ENCODE measurements at places on chromosomes 5 and 9.

GRCh38 chr5:81898403-81898802, 73.4 kb upstream of the ATG10 start:
- no peak for DNase-seq

DNA sequence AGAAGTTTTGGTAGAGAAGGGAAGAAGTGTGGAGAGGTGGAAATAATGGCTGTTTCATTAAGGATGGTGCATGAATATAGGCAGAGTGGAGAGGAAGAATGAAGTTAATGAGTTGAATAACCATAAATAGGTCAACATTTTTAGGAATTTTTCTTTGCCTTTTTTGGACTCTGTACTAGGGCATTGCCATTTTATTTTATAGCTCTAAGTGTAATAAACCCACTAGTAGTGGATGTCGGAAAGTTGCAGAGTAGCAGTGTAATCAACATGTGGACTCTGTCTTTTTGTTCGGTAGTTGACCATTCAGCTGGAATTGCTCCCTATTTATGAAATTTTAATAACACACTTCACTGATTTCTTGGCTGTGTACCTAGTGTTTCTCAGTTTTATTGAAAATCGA, 199.1 kb downstream of the WDR70 start:
- DNase-seq, result no peak

GRCh38 chr5:150014456-150014855, 13.9 kb downstream of the HMGXB3 start:
- DNase-seq, result no peak

- DNase-seq, result no peak
These were observed 684 bp downstream of the TOR1B start for GRCh38 chr9:129803676-129804060.

DNA sequence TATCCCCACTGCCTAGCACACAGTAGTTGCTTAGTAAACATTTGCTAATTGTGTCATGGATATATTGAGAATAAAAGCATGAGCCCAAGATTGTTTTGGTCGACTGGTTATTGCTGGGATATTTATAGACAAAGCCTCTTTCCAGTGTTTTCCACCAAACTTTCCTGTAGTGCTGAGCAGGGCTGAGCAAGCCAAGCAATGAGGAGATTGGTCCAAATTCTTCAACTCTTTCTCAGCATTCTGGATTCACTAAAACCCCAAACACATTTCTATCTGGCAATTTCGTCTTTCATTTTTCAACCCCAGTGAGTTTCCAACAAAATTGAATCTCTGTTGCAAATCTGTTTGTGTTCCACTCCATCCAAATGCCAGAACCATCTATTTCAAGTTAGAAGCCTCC, 31.9 kb upstream of the TARS1 start:
- no peak for DNase-seq

DNA sequence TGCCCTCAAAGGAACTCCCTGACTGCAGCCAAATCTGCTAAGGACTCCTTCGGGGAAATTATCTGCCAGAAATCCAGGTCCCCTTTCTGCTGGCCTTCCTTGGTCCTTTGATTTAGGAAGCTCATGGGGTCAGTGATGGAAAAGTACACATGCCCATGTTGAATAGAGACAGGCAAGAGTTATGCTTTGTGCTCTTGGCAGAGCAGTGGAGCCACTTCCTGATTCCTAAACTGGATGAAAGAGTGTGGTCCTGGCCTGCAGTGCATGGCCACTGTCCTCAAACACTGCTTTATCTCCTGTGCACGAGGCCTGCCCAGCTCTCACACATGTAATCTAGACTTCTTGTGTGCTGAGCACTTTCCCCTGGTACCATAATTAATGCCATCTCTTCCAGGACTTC, 2.0 kb upstream of the EBF1 start:
- DNase-seq, result no peak

DNA sequence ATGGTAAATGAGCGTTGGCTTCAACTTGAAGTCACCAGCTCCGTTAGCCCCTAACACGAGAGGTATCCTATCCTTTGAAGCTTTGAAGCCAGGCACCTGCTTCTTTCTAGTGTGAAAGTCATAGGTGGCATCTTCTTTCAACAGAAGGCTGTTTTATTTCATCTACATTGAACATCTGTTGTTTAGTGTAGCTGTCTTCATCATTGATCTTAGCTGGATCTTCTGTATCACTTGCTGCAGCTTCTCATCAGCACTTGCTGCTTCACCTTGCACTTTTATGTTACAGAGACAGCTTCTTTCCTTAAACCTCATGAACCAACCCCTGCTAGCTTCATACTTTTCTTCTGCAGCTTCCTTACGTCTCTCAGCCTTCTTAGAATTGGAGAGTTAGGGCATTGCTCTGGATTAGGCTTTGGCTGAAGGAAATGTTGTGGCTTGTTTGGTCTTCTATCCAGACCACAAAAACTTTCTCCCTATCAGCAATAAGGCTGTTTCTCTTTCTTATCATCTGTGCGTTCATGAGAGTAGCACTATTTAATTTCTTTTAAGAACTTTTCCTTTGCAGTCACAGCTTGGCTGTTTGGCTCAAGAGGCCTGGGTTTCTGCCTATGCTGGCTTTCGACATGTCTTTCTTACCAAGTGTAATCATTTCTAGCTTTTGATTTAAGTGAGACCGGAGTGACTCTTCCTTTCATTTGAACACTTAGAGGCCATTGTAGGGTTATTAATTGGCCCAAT, 47.2 kb downstream of the PCSK5 start:
- DNase-seq, result no peak

DNA sequence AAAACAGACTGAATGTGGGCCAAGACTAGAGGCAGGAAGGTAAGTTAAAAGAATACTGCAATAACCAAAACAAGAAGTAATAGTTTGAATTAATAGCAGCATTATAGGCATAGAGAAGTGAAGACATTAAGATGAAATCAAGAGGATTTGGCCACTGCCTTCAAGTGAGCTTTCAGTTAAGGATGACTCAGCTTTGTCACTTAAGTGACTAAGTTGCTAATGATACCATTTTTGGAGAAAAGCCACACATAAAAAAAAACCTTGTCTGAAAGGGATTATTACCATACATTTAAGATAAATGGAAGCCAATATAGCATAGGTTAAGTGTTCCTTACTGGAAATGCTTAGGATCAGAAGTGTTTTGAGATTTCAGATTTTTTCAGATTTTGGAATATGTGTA, 57.0 kb downstream of the ECPAS start:
- no peak for DNase-seq

- no peak for DNase-seq
These were observed 10.1 kb upstream of the ADRB2 start for GRCh38 chr5:148816357-148816756.

- DNase-seq, result no peak
These were observed 132.8 kb downstream of the RASEF start for GRCh38 chr9:82930116-82930515.

DNA sequence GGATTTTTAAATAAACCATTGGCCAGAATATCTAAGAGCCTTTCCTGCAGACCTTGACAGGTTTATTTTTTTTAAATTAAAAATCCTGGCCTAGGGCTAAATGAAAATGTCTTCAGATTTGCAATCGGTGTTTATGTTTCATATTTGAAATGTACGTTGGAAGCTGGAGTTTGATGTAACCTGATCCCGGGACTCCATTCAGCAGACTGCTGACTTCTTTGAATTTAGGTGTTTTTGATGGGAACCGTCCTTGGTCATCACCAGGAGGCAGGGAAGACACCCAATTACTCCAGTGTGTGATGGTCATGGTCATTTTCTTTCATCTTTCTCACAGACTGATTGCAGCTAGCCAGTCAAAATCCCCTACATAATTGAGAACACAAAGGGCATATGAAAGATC, 60.1 kb upstream of the BRINP1 start:
- DNase-seq, result no peak

DNA sequence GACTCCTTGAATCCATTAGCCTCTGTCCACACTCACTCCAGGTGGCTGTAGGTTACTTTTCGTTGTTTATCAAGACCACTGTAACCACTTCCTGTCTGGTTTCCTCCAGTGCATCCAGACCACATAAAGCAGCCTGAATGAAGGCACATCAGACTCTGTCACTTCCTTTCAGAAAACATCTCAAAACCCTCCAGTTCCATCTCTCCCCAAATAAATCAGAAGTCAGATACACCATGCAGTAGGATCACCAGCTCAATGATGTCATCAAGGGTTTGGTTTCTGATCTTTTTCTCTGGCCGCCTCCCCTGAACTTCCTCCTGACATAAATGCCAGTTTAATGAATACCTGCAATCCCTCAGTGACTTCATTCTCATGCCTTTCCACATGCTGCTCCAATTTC, 161.2 kb downstream of the ZNF462 start:
- no peak for DNase-seq

DNA sequence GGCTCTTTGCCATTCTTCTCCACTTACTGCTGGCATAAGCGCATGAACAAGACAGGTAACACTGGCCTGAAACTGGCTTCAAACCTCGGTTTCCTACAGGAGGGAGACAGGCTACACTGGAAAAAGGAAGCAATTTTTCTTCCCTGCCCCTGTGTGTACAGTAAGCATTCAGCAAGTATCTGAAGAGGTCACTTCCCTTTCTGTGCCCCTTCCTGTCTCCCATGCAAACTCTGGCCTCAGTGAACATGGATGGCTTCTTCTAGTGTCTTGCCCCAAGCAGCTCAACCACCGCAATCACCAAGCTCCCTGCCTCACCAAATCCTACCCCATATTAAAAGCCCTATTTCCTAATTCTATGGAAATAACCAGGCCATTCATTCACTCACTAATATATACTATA, 42.4 kb downstream of the SERINC5 start:
- no peak for DNase-seq

DNA sequence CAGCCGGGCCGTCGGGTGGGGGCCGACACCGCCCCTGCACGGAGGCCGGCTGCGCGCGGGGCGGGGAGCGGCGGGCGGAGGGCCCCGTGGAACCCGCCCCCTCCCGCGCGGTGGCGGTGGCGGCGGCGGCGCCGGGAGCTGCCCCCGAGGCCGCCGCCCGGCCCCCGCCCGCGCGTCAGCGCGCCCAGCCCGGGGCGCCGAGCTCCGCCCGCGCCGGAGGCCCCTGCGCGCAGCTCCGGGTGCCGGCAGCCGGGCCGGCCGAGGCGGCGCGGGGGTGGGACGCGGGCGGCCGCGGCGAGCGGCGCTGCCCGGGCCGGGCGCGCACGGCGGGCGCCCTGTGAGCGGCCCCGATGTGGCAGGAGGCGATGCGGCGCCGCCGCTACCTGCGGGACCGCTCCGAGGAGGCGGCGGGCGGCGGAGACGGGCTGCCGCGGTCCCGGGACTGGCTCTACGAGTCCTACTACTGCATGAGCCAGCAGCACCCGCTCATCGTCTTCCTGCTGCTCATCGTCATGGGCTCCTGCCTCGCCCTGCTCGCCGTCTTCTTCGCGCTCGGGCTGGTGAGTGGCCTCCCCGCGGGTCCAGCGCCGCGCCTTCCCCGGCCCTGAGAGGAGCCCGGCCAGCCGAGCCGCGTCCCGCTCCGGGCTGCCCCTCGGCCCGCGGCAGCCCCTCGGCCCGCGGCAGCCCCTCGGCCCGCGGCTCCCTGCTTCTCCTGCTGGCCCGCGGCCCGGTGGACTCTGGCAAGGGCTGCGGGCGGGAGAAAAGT, at the start of gene ADCY2:
ADCY2 (plus strand) TSS at position 192 of the 766 bp plus-strand sequence; CDS start at position 351, 159 bp downstream.
- DNase-seq, result no peak

GRCh38 chr5:73987915-73988314, 361.9 kb downstream of the ARHGEF28 start:
- DNase-seq, result no peak

- no peak for DNase-seq
These were observed 69.6 kb upstream of the SLC30A5 start for GRCh38 chr5:69024241-69024651.

GRCh38 chr9:2174306-2174705, 159.2 kb downstream of the SMARCA2 start:
- DNase-seq, result no peak

DNA sequence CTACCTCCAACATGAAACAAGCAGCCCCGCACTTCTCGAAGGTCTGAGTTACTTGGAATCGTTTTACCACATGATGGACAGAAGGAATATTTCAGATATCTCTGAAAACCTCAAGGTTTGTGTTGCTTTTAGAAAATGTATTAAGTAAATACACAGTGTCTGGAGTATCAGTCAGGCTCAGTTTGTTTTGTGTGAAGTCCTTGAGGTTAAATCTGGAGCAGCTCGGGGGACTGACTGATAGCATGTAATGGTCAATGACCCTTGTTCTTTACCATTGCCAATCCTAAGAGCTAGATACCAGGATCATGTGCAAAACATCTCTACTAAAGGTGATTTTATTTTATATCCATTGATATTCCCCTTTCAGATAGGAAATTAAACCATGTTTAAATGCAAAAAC, 26.9 kb upstream of the LNPEP start:
- DNase-seq, result no peak

Data from effector memory CD8-positive, alpha-beta T cell (primary cell).